ENCODE measurements at places on chromosomes 3 and 15.

DNA sequence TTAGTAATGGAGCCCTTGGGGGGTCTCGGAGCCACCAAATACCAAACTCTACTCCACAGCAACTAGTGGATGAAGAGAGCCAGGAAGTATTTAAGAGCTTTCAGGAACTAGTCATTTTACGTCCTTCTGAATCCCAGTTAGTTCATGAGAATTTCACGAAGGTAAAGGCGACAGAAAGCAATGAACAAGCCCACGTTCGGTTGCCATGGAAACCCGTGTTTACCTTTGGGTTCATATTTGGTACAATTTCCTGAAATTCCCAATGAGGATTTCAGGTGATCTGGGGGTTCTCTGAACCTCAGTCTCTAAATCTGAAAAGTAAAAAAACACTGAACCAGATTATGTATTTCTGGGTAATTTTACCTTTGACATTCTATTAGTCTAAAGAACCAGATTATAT lies 93.0 kb downstream of the BDH1 start:
- DNase-seq = no peak

DNA sequence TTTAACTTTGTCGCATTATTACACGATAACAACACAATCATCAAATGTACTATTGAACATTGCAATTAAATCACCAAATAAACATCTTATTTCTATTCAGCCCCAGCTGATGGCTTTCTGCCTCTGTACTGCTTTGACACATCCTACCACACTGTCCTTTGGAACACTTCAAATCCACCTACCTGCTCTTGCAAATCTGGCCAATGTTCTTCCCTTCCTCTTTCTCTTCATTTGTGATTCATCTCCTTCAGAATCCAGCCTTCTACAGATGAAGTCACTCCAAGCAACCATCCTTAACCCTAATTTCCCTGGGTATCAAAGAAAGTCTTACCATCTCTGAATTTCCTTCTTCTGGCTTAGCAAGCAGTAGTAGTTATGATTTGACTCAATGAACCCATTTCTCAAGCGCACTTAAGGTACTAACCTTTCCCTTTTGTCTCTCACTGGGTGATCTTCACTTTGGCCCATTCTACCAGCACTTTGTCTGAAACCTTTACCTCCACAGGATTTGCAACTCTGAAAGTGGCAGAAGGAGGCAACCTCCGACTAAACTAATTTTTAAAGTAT lies 502.9 kb downstream of the FOXP1 start:
- DNase-seq = no peak

GRCh38 chr3:153084431-153084830 lies 77.6 kb upstream of the RAP2B start:
- DNase-seq = no peak

DNA sequence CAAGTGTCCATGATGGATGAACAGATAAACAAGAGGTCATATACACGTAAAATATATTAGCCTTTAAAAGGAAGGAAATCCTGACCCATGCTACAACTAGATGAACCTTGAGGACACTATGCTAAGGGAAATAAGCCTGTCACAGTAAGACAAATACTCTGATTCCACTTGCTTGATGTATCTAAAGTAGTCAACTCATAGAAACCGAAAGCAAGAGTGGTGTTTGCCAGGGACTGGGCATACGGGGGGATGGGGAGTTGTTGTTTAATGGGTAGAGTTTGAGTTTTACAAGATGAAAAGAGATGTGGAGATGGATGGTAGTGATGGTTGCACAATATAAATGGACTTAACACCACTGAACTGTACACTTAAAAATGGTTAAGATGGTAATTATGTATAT lies 65.4 kb downstream of the C3orf70 start:
- DNase-seq = no peak

GRCh38 chr3:30502742-30503073 lies 103.7 kb upstream of the TGFBR2 start:
- DNase-seq = no peak
